Stimulated activated CD4-positive, alpha-beta T cell treated with anti-CD3 and anti-CD28 coated beads, Interleukin-15, amount 100 ng/mL, for 1 hour (primary cell): ENCODE measurements at places on chromosomes 4 and X.

- DNase-seq: no peak
These were observed 120.2 kb downstream of the FHIP1A start for GRCh38 chr4:151529187-151529586.

DNA sequence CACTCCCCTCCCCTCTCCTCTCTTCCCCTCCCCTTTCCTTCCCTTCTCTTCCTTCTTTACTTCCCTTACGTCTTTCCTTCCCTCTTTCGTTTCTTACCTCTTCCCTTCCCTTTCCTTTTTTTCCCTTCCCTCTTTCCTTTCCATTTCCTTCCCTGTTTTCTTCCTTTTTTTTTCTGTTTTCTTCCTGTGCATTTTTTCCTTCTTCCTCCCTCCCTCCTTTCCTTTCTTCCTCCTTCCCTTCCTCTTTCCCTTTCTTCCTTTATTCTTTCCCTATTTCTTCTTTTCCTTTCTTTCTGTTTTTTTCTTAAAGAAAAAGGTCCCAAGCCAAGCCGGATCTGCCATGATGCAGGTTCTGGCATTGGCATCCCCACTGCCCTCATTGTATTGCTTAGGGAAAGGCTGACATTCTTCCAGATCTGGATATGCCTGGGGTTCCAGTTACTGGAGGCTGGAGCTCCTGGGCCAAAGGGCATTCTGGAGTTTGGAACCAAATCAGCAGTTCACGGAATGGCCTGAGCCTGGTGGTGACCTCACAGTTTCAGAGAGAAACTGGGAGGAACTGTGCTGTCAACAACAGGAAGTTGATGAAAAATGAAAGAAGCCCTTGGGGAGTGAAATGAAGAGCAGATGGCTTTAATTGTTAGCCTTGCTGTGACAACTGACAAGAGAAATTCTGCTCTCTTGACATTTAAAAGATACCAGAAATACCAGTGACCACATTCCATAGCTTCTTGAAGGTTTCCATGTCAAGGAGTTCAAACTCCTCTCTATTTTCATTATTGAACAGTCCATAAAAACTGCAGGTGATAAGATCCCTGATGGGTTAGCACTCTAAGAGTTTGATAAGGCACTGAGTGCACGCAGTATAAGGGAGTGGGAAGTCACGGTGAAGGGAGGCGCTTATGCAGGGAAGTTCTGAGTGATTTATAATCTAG lies 622.1 kb downstream of the SPRY1 start:
- no peak for DNase-seq

GRCh38 chr4:27463816-27464215 lies 603.2 kb downstream of the STIM2 start:
- no peak for DNase-seq

DNA sequence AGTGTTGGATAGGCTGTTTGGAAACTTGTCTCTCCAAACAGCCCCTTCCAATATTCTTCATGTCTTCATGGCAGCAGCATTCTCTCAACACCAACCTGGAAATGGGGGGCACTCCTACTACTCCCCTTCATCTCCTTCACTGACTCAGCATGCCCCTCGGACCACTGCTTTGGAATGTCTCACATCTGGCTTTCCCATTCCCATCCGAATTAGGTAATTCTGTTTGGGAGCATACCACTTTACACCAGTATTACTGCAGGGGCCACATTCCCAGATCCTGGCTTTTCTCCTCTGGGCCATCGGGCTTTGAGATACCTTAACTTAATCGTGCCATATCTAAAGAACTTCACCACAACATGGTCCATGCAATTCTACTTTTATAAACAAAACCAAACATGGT lies 100.8 kb downstream of the MAML3 start:
- no peak for DNase-seq

- no peak for DNase-seq
These were observed 7.4 kb downstream of the HNRNPH2 start for GRCh38 chrX:101415180-101416145.

- no peak for DNase-seq
These were observed 815.1 kb upstream of the POU3F4 start for GRCh38 chrX:82692991-82693390.

- DNase-seq: no peak
These were observed 77.6 kb upstream of the RAB40AL start for GRCh38 chrX:102859550-102859871.

- no peak for DNase-seq
These were observed 88.8 kb upstream of the CCDC160 start for GRCh38 chrX:134148172-134148692.

- no peak for DNase-seq
These were observed 10.6 kb downstream of the HMX1 start for GRCh38 chr4:8860892-8861575.

- DNase-seq: no peak
These were observed 173.5 kb downstream of the NKX6-1 start for GRCh38 chr4:84325625-84326024.

DNA sequence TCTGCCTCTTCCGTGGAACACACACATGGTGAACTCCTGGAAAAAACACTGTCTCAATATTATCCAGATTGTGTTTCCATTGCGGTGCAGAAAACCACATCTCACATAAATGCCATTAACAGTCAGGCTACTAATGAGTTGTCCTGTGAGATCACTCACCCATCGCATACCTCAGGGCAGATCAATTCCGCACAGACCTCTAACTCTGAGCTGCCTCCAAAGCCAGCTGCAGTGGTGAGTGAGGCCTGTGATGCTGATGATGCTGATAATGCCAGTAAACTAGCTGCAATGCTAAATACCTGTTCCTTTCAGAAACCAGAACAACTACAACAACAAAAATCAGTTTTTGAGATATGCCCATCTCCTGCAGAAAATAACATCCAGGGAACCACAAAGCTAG lies 87.9 kb downstream of the TET2 start:
- no peak for DNase-seq

DNA sequence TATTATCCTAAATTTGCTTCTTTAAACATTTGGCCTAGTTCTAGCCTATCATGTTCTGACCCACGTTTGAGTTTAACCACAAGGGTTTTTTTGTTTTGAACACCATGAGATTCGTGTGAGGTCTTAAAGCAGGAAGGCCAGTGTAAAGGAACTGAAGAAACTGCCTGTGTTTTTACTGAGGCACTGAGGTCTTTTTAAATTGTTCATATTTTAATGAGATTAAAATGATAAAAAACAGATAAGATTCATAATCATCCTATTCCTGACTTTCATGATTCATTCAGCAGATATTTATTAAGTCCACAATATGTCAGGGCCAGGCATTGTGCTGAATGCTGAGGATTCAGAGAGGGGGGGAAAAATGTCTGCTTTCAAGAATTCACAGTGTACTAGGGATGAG lies 3.2 kb downstream of the RPS6KA3 start:
- no peak for DNase-seq

- DNase-seq: no peak
These were observed 1184.4 kb upstream of the PABPC4L start for GRCh38 chr4:135385830-135386581.

DNA sequence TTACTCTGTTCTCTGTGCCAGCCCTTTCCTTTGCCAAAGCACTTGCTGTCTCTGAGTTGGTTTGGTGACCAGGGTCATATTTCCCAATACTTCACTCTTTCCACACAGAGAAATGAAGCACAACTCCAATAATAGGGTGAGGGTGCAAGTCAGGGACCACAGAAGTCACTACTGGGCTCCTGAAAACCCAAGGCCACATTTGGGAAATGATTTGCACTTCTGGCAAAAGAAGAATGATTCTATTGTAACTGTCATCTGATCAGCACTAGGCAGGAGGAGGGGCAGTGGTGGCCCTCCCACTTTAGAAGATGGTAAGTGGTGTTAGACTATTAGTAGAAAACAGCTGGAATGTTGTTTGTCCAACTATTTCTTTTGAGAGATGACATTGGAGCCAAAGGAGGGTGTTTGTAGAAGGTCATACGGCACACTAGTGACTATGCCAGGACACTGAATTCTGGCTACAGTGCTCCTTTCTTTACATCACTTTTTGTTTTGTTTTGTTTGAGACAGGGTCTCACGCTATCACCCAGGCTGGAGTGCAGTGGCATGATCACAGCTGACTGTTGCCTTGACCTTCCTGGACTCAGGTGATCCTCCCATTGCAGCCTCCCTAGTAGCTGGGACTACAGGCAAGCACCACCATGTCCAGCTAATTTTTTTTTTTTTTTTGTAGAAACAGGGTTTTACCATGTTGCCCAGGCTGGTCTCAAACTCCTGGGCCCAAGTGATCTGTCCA lies 10.8 kb upstream of the HADH start:
- DNase-seq: no peak

- DNase-seq: no peak
These were observed 186.1 kb upstream of the SLITRK2 start for GRCh38 chrX:145631461-145631951.

- no peak for DNase-seq
These were observed 32.3 kb downstream of the NOP14 start for GRCh38 chr4:2930758-2931511.

GRCh38 chr4:18440527-18441202 lies 419.1 kb upstream of the LCORL start:
- DNase-seq: no peak

DNA sequence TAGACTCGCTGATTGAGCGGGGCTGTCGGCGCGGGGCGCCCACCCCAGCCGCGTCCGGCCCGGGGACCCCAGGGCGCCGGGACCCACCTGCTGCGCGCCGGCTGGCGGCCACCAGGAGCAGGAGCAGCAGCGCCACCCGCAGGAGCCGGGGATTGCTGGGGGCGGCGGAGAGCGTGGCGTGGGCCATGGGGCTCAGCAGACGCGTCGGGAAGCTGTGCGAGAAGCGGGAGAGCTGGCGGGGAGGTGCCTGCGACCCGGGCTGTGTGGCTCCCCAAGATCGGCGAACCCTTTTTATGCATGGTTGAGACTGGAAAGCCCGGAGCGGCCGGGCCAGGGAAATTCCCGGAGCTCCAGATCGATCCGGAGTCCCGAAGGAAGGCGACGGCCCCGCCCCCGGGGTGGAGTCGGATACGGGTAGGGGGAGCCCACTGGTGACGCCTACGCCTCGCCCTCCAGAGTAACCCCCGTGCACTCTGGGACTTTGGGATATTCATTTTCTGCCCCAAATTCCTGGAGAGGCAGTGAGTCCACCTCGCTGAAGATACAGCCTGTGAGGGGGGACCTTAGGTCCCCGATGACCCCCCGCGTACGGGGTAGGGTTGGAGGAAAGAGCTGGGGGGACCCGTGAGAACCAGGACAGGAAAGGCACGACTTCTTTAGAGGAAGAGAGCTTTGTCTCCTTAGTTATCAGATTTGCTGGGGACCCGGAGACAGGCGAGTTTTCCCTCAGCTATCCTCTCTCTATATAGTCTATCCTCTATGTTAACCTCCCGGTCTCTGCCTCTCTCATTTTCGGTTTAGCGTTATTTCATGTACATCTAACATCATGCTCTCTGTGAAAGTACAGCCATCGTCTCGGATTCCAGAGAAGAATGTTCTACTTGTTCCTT lies at the start of gene CXCL3:
Gene CXCL3, minus strand, starts transcription at position 265 of the 890 bp plus-strand sequence. Its CDS starts 78 bp downstream, at position 187.
- no peak for DNase-seq

DNA sequence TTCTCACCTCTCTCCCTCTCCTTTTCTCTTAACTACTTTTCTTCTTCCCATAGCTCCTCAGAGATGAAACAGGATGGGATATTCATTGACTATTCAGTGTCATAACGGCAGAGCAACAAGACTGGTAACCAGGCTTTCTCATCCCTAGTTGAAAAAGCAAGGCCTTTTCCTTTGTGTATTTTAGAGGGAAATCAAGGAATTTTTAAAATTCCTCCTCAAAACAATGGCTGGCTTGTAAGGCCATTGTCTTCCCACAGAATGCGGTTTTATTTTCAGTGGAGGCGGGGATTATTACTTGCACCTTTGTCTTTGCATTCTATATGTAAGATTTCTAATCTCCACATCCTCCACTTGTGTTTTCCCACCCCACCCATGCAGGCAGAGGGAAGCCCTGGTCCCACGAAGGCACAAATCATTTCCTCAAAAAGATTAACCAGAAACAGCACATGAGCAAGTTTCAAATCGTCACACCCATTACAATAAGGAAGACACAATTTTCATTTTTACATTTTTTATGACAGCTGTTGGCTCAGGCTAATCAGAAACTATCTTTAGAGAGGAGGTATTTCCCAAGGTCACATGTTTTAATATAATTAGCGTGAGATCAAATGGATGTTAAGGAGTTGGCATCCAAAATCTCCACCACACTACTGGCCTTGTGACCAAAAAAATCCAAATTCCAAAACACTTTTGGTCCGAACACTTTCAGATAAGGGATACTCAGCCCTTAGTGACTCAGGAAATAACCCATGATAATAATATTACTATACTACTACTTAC lies 53.0 kb upstream of the KDR start:
- no peak for DNase-seq

DNA sequence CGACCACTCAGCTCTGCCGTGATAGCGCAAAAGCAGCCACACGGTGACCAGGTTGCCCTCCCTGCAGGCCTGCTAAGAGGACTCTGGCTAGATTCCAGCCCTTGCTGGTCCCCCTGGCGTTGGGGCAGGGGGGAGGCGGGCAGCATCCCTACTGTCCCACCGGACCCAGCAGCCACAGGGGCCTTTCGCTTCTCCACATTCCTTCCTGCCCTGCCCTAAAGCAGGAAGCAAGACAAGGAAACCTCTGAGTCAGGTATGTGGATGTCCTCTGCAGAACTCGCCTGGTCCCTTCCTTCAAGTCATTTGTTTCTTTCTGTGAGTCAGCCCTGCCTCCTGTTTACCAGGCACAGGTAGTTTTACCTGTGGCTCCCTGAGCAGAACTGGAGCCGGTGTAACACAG lies 60.2 kb upstream of the CLDN34 start:
- no peak for DNase-seq

GRCh38 chr4:153974452-153974851 lies 185.6 kb upstream of the SFRP2 start:
- no peak for DNase-seq

DNA sequence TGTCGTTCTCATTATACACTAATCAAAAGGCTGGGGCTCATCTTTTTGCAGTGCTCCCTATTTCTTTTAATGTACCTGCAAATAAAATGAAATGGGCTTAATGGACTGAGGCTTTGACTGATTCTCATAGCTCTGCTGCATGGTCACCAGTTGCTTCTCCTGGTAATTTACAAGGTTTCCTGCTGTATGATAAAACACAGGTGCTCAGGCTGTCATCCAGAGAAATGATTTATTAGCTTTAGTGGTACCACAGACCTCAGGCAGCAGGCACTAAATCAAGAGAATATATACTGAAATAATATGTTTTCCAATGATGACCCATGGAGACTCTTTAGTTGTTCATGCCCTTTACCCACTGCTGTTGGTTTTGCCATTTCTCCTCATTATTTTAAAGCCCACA lies 137.7 kb downstream of the C4orf33 start:
- DNase-seq: no peak

GRCh38 chr4:145868637-145869409 lies 69.8 kb downstream of the ZNF827 start:
- no peak for DNase-seq

GRCh38 chrX:29851857-29852605 lies 363.3 kb upstream of the MAGEB2 start:
- DNase-seq: no peak

DNA sequence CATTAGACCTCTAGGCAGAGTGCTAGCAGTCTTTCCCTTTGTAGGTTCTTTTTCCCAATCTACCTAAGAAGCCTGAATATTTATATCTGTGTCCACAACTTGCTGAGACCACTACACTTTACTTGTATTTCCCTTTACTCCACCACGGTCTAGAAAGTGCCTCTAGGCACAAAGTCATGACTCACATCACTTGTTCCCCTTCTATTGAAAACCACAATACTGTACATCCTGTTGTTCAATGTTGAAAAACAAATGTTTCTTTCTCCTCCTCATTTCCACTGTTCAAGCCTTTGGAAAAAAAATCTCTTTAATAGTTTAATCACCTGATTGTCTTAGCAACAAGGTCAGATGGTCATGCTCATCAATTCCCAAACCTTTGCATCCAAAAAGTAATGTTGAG lies 326.7 kb downstream of the GUCY2F start:
- DNase-seq: no peak

GRCh38 chr4:115119804-115120352 lies 6.5 kb upstream of the NDST4 start:
- DNase-seq: no peak
